ENCODE measurements at places on chromosomes 1 and 21.

- no peak for DNase-seq
Observed at GRCh38 chr1:42429603-42430002, 26.2 kb downstream of the ZMYND12 start.

- no peak for DNase-seq
Observed at GRCh38 chr1:240658312-240658960, 46.5 kb upstream of the GREM2 start.

GRCh38 chr21:26909972-26910371 lies 56.9 kb downstream of the ADAMTS5 start:
- DNase-seq, result no peak

DNA sequence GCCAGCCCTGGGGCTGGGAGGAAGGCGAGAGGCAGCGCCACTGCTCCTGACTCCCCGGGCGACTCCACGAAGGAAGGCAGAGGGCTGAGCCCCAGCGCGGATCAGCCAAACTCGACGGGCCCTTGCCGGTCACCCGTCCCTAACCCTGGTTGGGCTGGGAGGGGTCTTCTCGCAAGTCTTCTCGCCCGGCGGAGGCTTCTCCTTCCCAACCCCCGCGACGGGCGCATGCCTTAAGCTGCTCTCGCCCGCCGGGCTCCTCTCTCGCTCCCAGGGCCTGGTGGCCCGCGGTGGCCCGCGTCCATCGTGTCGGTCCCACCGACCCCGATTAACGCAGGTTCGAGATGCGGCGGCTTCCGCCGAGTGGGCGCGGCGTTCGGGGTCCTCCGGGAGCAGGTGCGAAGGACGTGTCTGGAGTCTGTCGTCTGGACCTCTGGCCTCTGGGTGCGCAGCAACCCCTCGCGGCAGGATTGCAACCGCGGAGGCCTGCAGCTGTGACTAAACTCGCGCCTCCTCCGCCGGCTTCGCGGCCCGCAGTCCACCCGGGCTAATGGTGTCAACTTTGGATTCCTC lies 29.0 kb upstream of the PPM1J start:
- DNase-seq, result no peak

- peak; percentile 70 for DNase-seq
Observed at GRCh38 chr21:32411350-32412161, 950 bp upstream of the EVA1C start.

DNA sequence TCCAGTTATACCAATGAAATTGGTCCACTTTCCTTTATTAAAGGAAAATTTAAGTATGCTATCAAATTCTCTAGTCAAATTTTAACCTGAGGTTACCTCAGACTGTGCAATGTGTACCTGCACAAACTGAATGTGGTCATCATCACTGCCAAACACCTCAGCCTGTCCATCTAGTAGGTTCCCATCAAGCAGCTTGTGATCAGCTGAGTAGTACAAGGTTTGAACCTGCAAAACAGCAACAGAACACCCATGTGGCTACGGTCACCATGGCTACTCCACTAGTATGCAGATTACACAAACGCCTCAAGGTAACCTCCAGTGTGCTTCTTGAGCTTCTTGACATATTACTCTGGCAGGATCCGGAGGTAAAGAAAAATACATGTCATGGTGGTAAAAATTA lies 11.6 kb downstream of the IVNS1ABP start:
- no peak for DNase-seq

GRCh38 chr1:246483569-246483933 lies 23.5 kb downstream of the SMYD3 start:
- DNase-seq, result no peak

GRCh38 chr1:98398649-98399048 lies 262.9 kb upstream of the SNX7 start:
- no peak for DNase-seq

GRCh38 chr1:2348346-2349325 lies 42.7 kb downstream of the MORN1 start:
- DNase-seq, result no peak

GRCh38 chr21:36783612-36784374 lies 84.9 kb downstream of the SIM2 start:
- DNase-seq, result no peak

Data from stimulated activated CD4-positive, alpha-beta T cell treated with anti-CD3 and anti-CD28 coated beads, Interleukin-4, amount 100 ng/mL, for 48 hours (primary cell).